A549 (cell line): ENCODE measurements at places on chromosomes 6 and 20. TPM values are rescaled to one million over a fixed set of nuclear protein-coding genes. Genes with fewer than 3 reads are reported as not detected.

Gene ADTRP
- polyA plus RNA-seq, result 0.35 to 0.59 TPM (median 0.42 TPM) in 3 replicates

Gene SNX9
- polyA plus RNA-seq, result 12.8 to 13.9 TPM (median 13.0 TPM) in 3 replicates

Gene LRRC1
- 4.8 to 5.3 TPM (median 5.2 TPM) in 3 replicates for polyA plus RNA-seq

GRCh38 chr6:111228094-111228493 lies 140.8 kb downstream of the SLC16A10 start:
- no peak for DNase-seq

- no peak for DNase-seq
Measured at GRCh38 chr6:72890671-72891070, 268.8 kb downstream of the KCNQ5 start.

DNA sequence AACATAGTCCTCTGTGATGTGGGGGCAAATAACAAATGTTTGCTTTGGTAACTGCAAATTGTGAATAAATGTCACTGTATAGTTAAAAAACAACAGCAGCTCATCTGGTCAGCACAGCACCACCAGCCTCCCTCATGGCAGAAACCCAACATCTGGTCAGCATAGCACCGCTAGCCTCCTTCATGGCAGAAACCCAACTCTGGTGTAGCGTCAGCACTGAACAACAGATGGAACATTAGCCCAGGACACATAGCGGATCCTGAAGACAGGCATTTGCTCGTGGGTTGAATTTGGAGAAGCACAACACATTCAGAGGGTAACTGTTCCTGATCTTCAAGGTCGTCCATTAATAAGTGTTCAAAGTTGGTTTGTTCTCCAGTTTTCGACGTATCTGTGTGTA lies 265.9 kb downstream of the DLL1 start:
- no peak for DNase-seq

DNA sequence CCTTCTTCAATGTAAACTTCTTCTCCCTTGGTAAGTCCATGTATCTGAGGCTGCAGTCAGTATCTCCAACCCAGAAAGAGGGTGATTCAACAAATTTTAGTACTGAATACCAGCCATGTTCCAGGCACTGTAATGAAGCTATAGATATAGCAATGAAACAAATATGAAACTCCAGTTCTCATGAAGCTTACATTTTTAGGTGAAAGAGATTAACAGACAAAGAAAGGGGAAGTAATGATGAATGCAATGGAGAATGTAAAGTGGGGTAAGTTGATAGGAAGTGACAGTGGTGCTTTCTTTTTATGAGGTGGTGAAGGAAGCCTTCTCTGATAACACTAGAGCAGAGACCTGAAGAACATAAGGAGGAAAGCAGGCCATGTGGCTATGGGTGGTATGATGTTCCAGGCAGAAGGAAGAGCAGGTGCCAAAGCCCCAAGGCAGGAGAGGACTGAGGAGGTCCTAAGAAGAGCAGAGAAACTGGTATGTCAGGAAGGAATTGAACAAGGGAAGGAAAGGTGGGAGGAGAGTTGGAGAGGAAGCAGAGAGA lies 143.6 kb downstream of the TFAP2B start:
- no peak for DNase-seq

GRCh38 chr6:10014557-10014956 lies 400.3 kb downstream of the TFAP2A start:
- DNase-seq, result no peak

DNA sequence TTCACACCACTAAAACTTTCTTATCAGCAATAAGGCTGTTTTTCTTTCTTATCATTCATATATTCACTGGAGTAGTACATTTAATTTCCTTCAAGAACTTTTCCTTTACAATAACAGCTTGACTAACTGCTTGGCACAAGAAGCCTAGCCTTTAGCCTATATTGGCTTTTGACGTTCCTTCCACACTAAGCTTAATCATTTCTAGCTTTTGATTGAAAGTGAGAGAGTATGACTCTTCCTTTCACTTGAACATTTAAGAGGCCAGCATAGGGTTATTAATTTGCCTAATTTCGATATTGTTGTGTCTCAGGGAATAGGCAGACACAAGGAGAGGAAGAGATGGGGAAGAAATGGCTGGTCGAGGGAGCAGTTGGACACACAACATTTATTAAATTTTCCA lies 23.6 kb downstream of the THEMIS start:
- DNase-seq, result no peak

DNA sequence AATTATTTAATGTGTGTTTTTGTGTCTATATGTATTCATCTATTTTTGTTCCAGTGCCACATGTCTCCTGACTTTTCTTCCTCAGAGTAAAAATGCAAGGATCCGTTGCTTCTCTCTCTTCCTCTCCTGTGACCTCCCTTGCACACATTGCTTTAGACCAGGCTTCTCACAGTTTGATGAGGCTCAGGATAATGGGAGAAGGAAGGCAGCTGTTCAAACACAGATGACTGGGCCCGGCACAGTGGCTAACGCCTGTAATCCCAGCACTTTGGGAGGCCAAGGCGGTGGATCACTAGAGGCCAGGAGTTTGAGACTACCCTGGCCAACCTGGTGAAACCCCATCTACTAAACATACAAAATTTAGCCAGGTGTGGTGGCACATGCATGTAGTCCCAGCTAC lies 241.9 kb downstream of the SAMD5 start:
- DNase-seq, result no peak

DNA sequence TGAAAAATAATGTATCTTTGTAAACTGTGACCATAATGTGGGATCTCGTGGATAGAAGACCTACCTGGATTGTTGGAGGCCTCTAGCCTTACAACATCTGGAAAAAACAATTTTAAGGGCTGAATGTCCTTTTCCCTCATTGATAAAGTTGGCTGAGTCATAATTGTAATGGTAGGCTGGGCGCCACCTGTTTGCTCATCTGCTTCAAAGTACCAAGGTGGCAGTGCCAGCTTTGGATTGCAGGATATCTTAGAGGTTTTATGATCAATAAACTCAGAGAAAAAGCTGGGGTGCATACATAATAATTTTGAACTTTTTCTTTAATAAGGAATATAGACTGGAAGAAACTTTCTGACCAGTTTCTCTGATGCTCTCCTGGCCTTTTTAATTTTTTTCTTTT lies 653.4 kb downstream of the MMUT start:
- DNase-seq, result no peak

DNA sequence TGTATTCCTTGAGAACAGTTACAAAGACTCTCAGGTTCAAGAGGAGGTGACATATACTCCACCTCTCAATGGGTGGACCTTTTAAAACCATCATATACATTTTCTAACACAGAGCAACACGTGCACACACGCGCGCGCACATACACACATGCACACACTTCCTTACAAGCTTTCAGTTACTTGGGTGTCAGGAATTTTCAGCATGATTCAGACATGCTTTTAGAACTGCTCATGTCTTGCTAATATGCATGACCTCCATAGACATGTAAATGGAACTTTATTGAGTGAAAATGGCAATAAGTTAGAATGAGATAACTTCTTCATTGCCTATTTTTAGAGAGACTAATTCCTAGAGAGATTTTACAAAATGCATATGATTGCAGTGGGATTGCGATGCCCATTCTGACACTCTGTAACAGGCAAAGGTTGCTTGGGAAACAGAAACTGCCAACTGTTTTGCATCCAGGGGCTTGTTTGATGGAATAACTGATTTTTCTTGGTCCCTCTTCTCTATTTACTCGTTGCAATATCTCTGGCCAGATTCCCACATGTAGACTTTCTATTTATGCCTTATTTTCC lies 531.4 kb upstream of the RNF217 start:
- no peak for DNase-seq

DNA sequence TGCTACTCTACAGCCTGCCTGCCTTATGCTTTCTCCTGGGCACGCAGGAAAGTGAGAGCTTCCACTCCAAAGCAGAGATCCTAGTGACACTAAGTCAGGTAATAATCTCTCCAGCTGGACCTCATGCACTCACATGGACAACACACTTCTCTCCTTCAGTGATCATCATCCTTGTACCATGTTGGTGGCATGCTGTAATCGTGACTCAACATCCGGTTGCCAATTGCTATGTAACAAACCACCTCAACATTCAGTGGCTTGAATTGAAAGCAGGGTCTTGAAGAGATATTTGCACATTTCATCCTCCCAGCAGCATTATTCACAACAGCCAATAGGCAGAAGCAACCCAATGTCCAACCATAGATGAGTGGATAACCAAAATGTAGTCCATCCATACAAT lies 40.3 kb upstream of the PPP1R3G start:
- no peak for DNase-seq

GRCh38 chr6:35146453-35146852 lies 5.3 kb upstream of the TCP11 start:
- DNase-seq, result peak; percentile 35

DNA sequence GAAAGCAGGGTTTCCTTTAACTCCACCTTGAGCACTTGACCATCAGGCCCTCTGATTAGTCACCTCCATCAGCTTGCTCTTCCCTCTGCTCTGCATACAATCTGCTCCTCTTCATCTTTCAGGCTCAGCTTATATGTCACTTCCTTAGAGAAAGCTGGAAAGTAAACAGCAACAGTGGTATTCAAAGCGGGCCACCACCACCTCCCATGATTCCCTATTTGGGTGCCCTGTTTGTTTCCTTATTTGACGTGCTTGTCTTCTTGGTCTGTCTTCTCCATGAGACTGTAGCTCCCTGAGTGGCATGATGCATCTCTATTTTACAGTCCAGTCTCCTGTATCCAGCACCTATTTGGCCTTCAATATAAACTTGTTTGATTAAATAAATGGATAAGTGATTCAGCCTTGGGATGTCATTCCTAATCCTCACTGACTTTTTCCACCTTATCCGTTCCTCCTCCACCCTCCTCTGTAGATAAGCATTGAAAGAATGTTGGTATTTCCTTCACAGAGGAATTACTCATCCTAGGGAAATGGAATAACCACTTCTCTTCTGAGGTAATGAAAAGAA lies 102.8 kb upstream of the SGK1 start:
- peak; percentile 75 for DNase-seq

DNA sequence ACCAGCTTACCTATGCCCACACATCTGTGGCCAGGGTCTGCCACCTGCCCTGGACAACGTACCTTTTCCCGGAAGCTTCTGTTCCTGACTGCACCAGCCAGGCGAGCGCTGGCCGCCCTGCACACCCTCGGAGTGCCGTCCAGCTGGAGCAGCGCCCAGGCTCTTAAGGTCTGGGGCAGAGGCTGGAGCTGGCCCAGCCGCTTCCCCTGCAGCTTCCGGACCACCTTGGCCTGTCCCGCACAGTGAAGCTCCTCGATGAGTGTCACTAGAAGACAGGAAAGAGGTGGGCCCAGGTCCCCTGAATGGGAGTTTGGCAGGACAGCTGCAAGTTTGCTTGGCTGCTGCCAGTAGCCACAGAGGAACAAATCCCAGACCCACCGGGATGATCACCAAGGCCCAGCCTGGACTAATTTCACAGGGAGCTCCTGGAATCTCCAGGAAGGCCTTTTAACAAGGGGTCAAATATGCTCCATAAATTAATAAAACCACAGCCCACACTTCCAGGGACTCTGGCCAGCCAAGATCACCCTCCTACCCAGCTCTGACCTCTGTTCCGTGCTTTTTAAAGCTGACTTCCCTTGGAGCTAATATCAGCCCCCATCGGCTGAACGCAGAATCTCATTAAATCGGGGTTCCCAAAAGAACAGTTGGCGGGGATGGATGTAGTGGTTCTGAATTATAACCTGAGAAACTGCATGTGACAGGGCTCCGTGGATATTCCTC lies 82.3 kb downstream of the PTPN1 start:
- DNase-seq, result no peak

DNA sequence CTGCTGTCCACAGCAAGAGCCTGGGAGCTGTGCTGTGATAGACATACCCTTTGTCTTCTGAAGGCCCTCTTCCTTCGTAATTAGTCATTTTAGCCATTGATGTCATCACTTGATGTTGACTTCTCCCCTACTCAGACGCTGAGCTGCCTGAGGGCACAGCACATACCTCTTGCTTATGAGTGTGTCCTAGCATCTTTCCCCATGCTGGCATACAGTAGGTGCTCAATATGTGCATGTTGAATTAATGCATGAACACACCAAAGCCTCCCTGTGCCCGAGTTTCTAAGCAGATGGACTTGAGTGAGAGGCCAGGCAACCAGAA lies 35.8 kb upstream of the FAM83D start:
- DNase-seq, result no peak

DNA sequence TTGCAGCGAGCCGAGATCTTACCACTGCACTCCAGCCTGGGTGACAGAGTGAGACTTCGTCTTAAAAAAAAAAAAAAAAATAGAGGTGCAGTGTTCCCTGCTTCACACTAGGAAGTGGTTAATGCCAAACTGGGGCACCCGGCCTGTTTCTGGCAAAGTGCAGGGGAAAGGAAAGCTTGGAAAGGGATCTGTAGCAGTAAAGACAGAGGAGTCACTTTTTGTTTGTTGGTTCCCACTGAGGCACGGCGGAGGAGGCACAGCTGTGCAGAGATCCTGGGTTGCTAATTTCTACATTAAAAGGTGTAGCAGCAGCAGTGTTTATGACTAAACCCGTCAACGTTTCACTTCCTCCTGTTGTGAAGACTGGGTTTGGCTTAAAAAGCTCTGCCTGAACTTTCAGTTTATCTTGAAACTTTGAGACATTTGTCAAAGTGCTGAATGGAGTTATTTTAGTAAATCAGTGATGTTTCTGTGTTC lies 125.6 kb downstream of the CARMIL1 start:
- DNase-seq, result no peak

- DNase-seq, result no peak
Measured at GRCh38 chr20:43477619-43478018, 19.9 kb downstream of the SRSF6 start.

DNA sequence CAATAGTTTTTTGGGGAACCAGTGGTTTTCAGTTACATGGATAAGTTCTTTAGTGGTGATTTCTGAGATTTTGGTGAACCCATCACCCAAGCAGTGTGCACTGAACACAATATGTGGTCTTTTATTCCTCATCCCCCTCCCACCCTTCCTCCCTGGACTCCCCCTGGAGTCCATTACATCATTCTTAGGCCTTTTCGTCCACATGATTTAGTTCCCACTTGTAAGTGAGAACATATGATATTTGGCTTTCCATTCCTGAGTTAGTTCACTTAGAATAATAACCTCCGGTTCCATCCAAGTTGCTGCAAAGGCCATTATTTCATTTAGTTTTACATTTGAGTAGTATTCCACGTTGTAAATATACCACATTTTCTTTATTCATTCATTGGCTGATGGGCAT lies 28.3 kb downstream of the RPP40 start:
- no peak for DNase-seq

GRCh38 chr6:16273256-16273655 lies 34.9 kb downstream of the GMPR start:
- no peak for DNase-seq

DNA sequence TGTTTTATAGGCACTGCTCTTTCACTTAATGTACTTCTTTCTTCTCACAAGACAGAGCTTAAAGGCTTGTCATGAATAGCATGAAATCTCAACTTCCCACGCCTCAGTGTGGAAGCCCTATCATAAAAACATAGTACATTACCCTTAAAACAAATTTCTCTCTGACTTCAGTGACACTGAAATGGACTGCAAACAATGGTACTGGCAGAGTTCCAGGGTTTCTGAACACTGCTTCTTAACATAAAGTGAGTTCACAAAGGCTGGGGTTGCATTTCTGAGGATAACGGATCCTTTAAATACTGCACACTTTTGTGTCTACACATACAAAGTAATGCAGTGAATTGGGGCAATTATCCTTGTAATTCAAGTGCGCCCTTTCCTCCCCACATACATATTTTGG lies 32.3 kb upstream of the PLEKHG1 start:
- DNase-seq, result no peak
